ENCODE measurements at places on chromosomes 13 and 19. TPM values are rescaled to one million over a fixed set of nuclear protein-coding genes. Genes with fewer than 3 reads are reported as not detected.

The MBD3L3 gene
- not detected for polyA plus RNA-seq

The TEKTIP1 gene
- 3.6 TPM for polyA plus RNA-seq

The MAST1 gene
- 1.5 TPM for polyA plus RNA-seq

The C2CD4C gene
- 0.44 TPM for polyA plus RNA-seq

The PTPRH gene
- 0.11 TPM for polyA plus RNA-seq

The ZNF649 gene
- polyA plus RNA-seq: 24.0 TPM

The ZNF77 gene
- 9.7 TPM for polyA plus RNA-seq

The BCAM gene
- polyA plus RNA-seq: 143 TPM

The FKRP gene
- 23.1 TPM for polyA plus RNA-seq

GRCh38 chr19:58563034-58563573 lies 4.7 kb upstream of the UBE2M start:
- DNase-seq: no peak

- DNase-seq: peak; percentile 89
Observed at GRCh38 chr19:45492627-45493470, 4.0 kb downstream of the RTN2 start.

DNA sequence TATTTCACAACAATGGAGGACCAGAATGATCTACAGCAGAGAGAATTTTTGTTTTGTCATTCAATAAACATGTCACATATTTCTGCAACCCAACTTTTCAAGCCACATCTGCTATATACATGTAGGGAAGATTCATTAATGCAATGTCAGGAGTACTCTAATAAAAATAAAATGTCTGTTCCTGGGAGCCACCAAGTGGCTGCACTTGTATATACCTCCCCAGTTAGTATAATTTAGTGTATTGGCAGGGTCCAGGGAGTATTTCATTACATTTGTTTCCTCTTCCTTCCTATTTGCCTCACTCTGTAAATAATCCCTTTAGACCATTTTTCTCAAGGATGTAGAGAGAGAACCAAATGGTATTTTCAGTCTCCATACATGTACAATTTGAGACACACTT lies 1169.0 kb downstream of the DIAPH3 start:
- DNase-seq: no peak

DNA sequence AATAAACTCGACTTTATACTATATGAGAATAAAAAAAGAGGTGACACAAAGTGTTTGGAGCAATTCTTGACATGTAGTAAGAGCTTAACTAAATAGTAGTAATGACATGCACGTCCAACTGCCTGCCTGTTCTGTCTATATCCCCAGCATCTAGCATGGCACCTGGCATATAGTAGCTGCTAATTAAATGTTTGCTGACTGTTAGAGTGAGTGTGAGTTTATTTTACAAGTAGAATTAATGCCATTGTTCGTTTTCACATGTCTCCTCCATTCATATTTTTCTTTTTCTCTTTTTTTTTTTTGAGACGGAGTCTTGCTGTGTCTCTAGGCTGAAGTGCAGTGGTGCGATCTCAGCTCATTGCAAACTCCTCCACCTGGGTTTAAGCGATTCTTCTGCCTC lies 38.4 kb upstream of the RNF113B start:
- DNase-seq: no peak

DNA sequence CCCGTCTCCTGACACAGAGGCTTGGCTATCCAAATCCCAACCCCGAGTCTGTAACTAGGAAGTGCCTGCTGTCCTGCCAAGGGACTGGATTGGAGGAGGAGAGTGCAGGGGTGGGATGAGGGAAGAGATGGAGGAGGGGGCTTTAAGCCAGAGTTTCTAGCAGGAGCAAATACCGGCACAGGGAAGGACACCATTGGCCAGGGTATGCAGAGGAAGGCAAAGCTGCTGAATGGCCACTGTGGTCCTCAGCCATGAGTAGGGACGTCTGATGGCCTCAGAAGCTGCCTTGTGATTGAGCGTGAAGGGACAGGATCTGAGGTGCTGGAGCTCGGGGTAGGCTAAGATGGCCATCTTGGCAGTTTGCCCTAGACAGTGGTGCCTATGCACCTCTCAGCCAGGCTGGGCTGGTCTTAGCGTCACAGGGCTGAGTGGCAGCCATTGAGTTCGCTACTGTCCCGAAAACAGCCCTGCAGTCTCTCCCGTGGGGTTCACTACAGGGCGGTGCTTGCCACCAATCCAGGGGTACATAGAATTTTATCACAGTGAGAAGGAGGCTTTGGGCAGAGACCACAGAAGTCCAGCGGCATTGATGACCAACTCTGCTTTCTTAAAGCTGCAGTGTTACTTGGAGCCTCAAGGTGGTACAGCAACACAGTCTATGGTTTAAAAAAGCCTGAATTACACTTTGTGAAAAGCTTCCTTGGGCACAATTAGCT lies 61.8 kb downstream of the AKAP11 start:
- peak; percentile 37 for DNase-seq

DNA sequence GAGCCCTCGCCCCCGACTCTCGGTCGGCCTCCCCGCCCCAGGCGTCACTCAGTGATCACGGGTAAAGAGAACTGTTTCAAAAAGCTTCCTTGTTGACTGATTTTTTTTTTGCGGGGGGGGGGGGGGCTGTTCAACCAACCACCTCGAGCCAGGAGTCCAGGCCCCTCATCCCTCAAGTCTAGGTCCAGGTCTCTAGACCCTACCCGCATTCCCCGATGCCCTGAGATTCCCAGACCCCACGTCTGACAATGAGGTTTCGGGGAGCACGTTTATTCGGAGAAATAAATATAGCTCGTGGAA lies 4.3 kb downstream of the HRC start:
- no peak for DNase-seq

- DNase-seq: no peak
Observed at GRCh38 chr13:53112522-53112921, 83.9 kb downstream of the OLFM4 start.

DNA sequence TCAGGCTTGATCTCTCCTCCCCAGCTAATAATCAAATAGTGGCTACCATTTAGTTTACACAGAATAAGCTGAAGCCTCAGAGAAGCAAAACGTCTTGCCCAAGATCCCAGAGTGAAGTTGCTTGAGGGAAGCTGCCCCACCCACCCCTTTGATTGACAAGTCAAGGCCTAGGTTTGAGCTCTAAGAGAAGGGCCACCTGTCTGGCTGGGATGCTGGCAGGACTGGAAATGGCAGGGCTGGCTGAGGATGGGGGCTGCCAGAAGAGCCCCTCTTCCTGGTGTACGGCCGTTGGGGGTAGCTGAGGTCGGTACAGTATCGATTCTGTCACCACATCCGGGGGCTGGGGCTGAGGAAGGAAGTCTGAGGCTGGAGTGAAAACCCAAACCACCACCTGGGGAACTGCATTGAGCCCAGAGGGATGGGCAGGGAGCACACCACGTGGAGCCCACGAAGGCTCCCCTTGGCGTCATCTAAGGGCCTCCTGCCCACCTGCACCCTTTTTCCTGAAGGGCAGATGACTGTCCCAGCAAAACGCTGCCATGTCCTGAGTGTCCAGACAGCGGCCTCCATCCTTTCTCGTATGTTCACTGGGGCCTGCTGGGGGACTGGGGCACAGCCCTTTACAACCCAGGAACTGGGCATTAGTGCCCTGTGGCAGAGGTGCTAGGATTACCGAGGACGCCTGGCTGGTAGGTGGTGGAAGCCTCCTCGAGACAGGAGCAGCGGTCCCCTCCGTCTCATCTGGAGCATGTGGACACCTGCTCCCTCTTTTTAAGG lies 1.4 kb upstream of the PRKD2 start:
- no peak for DNase-seq

DNA sequence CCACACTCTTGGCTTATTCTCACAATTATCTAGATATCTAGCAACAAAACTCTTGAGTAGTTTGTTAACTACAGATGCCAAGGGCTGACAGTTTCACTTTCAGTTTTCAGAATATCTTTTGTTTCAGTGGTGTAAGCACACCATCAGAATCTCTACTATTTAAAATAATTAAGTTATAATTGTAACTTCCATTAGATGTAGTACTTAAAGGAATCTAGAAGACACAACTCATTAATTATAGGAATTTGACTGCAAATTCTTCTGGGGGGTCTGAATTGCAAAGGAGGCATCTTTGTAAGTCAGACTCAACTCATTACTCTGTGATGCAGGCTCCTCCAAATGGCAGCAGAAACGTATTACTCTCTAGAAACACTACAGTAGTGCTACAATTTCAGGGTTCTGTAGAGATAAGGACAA lies 44.9 kb upstream of the USPL1 start:
- DNase-seq: no peak

DNA sequence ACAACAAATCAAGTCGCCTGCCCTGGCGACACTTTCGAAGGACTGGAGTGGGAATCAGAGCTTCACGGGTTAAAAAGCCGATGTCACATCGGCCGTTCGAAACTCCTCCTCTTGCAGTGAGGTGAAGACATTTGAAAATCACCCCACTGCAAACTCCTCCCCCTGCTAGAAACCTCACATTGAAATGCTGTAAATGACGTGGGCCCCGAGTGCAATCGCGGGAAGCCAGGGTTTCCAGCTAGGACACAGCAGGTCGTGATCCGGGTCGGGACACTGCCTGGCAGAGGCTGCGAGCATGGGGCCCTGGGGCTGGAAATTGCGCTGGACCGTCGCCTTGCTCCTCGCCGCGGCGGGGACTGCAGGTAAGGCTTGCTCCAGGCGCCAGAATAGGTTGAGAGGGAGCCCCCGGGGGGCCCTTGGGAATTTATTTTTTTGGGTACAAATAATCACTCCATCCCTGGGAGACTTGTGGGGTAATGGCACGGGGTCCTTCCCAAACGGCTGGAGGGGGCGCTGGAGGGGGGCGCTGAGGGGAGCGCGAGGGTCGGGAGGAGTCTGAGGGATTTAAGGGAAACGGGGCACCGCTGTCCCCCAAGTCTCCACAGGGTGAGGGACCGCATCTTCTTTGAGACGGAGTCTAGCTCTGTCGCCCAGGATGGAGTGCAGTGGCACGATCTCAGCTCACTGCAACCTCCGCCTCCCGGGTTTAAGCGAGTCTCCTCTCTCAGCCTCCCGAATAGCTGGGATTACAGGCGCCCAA lies at the start of gene LDLR:
Gene LDLR, plus strand, starts transcription at position 210 of the 760 bp plus-strand sequence. Its CDS starts 86 bp downstream, at position 296.
- peak; percentile 90 for DNase-seq

DNA sequence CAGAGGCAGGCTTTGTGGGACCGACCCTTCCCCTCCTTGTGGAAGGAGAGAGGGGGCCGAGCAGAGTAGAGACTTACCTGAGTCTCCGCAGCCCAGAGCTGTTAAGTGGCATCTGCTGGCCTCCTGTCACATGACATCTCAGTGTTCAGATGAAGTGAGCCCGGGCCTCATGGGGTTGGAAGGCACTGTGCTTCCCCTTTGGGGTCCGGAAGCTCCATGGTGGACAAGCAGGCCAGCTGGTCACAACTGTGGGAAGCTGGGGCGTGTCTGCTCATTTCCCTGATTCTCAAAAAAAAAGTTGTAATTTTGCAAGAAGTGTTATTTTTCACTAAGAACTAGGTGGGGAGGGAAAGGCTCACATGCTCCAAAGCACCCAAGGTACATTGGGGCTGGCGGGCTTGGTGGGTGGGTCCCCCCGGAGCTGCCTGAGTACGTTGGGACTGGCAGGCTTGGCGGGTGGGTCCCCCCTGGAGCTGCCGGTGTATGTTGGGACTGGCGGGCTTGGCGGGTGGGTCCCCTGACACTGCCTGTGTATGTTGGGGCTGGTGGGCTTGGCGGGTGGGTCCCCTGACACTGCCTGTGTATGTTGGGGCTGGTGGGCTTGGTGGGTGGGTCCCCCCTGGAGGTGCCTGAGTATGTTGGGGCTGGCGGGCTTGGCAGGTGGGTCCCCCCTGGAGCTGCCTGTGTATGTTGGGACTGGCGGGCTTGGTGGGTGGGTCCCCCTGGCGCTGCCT lies 18.2 kb upstream of the DCUN1D2 start:
- peak; percentile 70 for DNase-seq

GRCh38 chr19:55546822-55547614 lies 1.7 kb upstream of the SBK3 start:
- no peak for DNase-seq

- no peak for DNase-seq
Observed at GRCh38 chr13:22939157-22939556, 241.6 kb upstream of the SGCG start.

DNA sequence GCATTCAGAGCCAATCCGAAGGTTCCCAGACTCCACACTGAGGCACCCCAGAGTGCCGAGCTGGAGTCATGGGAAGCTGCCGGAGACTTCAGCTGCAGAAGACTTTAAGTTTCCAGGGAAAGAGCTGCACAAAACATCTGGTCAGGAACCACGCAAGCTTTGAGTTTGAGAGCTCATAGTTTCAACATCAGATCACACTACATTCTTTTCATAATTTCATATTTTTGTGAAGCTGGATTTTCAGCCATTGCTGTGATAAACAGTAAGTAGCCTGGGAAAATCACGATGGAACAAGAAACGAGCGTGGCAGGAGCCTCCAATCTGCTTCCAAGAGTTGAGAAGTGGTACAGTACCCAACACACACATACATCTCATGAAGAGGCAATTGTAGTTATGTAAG lies 25.5 kb upstream of the ATP12A start:
- DNase-seq: no peak

- no peak for DNase-seq
Observed at GRCh38 chr13:62357887-62358645, 942.4 kb upstream of the PCDH20 start.

DNA sequence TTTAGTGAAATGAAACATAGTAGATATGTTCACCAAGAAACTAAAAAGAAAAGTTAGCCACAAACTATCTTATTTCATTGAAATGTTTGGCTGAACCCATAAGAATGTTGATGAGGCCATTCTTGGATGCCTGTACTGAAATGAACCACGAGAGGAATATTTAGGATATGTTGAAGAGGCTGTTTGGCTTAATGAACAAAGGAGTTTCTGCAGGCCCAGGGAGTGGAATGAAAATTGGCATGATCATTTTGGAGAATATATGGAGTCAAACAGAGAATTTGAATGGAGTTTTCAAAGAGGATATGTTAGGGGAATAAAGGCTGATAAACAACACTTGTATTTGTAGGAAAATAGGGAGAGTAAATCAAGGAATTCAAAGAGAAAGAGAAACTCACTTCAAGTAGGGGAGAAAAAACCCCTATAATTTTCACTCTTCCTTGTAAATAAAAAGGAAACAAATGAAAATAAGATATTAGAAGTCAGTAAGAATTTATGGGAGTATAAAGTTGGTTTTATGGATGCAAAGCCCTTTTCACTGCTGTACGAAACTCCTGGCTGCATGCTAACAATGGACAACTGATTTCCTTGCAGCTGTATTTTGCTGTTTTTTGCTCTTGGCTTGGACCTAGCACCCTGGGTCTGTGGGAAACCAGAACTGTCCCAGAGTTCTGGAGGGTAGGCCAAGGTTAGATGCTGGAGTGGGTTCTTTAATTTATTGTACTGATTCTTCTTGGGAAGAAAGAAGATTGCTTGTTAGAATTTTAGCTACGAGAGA lies 36.5 kb downstream of the KL start:
- no peak for DNase-seq

- no peak for DNase-seq
Observed at GRCh38 chr13:97318532-97318931, 96.4 kb downstream of the MBNL2 start.

DNA sequence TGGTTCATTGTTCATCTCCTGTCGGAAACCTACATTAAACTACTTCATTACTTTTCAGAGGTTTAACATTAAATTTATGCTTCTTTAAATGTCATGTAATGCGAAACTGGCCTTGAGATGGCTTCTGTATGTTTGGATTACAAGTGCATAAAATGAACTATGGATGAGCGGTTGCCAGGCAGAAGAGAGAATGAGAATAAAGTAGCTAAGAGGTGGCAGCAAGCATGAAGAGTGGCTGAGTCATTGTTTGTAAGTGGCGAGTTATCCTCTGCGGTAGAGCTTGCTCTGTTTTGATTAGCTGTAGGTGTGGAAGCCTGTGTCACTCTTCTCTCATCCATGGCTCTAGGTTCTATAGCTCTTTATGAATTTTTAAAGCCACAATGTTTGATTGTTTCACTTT lies 1139.6 kb upstream of the PCDH9 start:
- no peak for DNase-seq

All from left lung (tissue), 14 donors.